ENCODE measurements at places on chromosomes 2 and 18.

- DNase-seq, result no peak
Observed at GRCh38 chr2:96853321-96853720, 4.5 kb downstream of the ANKRD39 start.

- DNase-seq, result no peak
Observed at GRCh38 chr2:96970910-96971309, 15.5 kb downstream of the FAM178B start.

DNA sequence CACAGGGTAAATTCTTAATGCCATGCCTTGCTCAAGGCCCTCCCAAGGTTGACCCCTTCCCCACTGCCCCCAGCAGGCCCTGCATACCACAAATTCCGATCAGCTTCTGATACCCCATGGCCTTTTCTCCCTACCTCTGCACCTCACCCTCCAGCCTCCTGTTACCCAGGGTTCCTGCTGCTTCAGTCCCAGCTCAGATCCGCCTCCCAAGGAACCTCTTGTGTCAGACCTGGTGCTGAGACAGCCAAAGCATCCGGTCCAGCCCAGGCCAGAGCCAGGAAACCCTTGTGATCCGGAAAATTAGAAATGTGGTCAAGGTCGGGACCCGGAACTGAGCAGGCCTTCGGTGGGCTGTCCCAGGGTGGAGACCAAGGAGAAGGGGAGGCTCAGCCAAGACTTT is 231.3 kb downstream of the BCL2 start:
- DNase-seq, result no peak

DNA sequence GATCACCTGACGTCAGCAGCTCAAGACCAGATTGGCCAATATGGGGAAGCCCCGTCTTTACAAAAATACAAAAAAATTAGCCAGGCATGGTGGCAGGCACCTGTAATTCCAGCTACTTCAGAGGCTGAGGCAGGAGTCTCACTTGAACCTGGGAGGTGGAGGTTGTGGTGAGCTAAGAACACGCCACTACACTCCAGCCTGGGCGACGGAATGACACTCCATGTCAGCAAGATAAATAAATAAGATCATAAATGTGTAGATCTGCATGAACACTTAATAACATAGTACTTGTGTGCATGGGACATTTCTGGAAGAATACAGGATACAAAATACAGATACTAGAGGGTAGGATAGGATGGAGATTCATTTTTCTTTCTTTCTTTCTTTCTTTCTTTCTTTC is 9.1 kb downstream of the EHD3 start:
- DNase-seq, result no peak

GRCh38 chr2:211423018-211423417 is 866.6 kb downstream of the CPS1 start:
- no peak for DNase-seq

GRCh38 chr2:239337122-239337876 is 63.5 kb downstream of the HDAC4 start:
- no peak for DNase-seq

DNA sequence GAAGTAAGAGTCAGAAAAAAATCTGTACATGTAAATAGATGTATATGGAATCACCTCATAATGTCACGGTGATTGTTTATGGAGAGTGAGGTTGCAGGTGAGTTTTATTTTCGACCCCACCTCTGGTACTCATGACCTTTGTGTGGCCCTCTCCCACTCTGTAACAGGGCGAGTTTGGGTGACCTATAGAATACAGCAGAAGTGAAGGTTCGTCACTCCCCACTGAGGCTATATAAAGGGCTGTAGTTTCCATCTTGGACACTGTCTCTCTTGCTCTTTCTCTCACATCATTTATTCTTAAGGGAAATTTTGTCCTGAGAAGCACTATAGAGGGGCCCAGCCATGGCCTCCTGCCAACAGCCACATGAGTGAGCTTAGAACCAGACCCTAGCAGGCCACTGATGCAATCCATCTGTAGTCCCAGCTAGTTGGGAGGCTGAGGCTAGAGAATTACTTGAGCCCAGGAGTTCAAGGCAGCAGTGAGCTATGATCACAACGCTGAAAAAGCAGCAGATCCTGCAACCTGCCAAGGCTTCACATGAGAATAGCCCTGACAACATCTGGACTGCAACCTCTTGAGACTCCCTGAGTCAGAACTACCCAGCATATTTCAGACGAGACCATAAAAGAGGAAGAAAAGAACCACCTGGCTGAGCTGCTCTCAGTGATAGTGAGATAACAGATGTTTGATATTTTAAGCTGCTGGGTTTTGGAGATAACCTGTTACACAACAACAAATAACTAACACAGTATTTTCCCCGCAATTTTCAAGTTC is 74.3 kb upstream of the SLC1A4 start:
- DNase-seq, result no peak

- DNase-seq, result no peak
Observed at GRCh38 chr18:38654946-38655345, 1089.3 kb upstream of the CELF4 start.

DNA sequence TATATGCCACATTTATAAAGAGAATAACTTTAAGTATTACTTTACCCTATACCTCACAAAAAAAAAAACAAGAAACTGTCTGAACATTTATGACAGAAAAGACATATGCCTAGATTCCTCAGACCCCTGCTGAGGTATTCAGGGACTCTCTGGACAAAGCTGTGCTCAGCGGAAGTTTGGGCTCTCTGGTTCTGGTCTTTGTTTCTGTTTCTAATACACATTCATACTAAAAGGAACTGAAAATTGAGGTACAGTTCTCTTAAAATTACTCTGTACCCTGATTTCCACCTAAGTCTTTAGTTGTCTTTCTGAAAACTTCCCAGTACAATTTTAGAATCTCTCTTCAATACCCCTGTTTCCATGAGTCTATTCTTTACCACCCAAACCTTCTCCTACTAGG is 160.3 kb downstream of the IKZF2 start:
- no peak for DNase-seq

GRCh38 chr2:197487385-197487784 is 12.3 kb downstream of the HSPD1 start:
- DNase-seq, result no peak

DNA sequence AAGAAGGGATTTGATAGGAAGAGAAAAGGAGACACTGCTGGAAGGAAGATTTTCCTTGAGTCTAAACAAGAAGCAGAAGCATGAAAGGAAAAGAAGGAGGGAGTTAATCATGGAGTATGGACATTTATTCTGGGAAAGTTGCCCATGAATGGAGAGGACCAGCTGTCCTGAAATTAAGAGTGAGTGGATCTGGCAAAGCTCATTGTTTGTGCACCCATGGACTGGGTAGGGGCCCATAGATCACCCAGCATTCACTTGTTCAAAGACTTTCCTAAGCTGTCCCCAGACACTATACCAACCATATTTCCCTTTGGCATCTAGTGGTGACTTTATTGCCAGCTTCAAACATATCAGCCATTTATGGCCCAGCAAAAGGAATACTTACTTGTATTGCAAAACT is 422.7 kb downstream of the FBXO15 start:
- DNase-seq, result no peak

GRCh38 chr2:47897883-47898731 is 8.2 kb downstream of the FBXO11 start:
- DNase-seq, result no peak

Data from CD4-positive, alpha-beta T cell treated with Interleukin-12 subunit alpha and Interleukin-12 subunit beta, for 1 hour (primary cell).